NCI-H1048 (cell line): ENCODE measurements at places on chromosomes 12 and 14.

- DNase-seq = no peak
These were observed 207.7 kb downstream of the SLC6A15 start for GRCh38 chr12:84704856-84705255.

- DNase-seq = no peak
These were observed 20.3 kb downstream of the OLR1 start for GRCh38 chr12:10151621-10152020.

DNA sequence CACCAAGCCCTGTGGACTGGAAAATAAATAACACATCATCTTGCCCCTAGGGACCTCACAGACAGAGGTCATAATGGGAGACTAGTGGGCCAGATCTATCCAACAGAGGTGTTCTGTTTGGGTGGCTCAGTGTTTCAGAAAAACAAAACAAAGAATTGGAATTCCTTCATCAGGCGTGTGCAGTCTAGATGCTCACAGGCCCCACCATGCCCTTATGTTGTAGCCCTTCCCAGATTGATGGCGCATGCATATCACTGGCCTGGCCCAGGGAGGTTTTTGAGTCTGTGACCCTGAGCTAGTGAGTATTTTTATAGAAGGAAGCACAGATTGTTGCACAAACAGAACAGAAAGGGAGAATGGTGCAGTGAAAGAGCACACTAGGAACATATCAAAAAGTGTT, 859.6 kb downstream of the BCL11B start:
- DNase-seq = no peak

- no peak for DNase-seq
These were observed 40.4 kb downstream of the TMCC3 start for GRCh38 chr12:94609917-94610443.

GRCh38 chr14:105447651-105448640, 26.7 kb upstream of the CRIP2 start:
- DNase-seq = no peak

DNA sequence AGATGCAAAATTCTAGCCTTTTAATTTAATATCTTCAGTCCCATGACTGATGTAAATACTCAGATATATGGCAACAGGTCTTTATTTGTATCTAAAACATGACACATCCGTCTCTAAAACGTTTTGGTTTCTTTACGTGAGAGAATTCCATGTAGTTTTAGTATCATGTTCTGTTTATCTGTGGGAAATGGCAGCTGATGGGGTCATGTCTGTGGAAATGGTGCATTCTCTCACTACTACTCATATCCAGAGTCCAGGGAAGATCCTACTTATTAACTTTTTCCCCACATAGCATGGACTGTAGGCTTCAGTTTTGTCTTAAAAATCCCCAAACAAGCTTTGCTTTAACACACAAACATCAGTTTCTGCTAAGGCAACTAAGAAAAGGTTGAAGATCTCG, 53.8 kb downstream of the SPTLC2 start:
- no peak for DNase-seq
